ENCODE measurements at places on chromosomes 13 and 19.

- DNase-seq, result no peak
These were observed 20.5 kb upstream of the RASA3 start for GRCh38 chr13:114152831-114153371.

GRCh38 chr13:112326821-112327370 lies 49.3 kb upstream of the SPACA7 start:
- DNase-seq, result no peak

- DNase-seq, result no peak
These were observed 3.3 kb downstream of the PIK3R2 start for GRCh38 chr19:18156268-18156667.

GRCh38 chr19:48400018-48400742 lies 6.7 kb downstream of the GRIN2D start:
- DNase-seq, result no peak

DNA sequence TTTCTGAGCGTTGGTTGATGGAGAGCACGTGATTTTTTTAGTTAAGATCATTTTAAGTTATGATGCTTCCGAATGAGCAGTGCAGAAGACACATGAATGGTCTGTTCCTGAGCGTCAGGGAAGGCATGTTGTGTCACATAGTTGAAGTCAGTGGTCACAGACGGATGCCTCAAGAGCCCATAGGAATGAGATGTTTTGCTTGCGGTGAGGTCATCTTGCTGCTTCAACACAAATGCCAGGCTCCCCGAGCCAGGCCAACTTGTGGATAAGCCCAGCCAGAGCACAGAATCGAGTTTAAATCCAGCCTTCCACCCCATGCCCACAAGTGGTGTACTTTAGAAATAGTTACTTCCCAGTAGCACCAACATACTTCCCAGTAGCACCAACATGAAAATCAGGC lies 5.4 kb downstream of the UPF3A start:
- no peak for DNase-seq

DNA sequence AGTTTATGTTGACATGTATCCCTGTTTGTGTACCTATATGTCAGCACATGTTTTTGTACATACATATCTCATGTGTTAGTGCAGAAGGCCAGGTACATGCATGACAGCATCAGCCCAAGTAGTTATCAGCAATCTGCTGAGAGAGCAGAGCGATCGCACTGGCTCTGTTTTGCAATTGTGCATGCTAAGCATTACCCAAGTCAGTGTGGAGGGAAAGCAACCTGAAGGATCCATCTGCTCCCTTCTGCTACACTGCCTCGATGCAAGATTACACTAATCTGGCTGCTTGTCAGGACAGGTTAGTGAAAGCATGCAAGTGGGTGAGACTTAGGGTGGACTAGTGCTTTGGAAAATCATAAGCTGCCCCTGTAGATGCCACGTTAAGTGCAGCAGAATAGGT lies 211.8 kb downstream of the PCCA start:
- DNase-seq, result no peak

- no peak for DNase-seq
These were observed 23.2 kb upstream of the GTF3A start for GRCh38 chr13:27401210-27401609.

- no peak for DNase-seq
These were observed 239.2 kb upstream of the RFC3 start for GRCh38 chr13:33578786-33579185.

DNA sequence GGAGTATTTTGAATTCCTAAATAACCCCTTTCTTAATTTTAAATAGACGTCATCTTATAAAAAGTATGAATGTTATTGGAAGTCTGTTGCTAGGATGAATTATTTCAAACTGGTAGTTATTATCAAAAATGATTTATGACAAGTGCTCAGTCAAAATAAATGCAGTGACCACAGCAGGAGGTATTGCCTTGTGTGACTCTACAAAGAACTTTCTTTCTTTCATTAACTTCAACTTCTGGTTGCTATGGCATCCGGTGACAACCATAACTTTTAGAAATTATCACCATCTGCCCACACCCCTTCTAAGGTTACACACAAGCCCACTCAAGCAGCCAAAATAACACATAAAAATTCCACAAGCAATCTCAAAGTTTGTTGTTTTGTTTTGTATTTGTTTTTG lies 189.9 kb downstream of the DACH1 start:
- no peak for DNase-seq

- no peak for DNase-seq
These were observed 20.6 kb downstream of the MTMR6 start for GRCh38 chr13:25266706-25267105.

GRCh38 chr19:35845215-35846037 lies 6.9 kb downstream of the NPHS1 start:
- DNase-seq, result no peak

DNA sequence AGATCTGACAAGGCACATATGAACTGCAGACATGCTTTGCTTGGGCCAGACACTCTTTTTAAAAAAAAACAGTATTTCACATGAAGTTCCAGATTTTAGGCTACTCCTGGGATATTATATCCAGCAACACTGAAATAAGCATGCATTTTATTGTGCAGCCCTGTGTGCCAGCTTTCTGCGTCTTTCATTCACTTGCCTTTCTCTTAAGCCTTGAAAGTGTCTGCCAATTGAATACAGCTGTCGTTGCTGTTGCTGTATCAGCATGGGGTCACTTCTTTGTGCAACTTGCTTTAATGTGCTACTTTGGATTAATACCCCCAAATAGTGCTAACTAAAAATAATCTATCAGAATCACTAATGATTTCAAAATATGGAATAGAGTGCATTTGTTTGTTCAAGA lies 657.8 kb downstream of the SLITRK6 start:
- DNase-seq, result no peak

- no peak for DNase-seq
These were observed 494.3 kb downstream of the COG6 start for GRCh38 chr13:40149611-40150274.

- peak; percentile 72 for DNase-seq
These were observed 6.2 kb downstream of the HRC start for GRCh38 chr19:49148784-49149651.

DNA sequence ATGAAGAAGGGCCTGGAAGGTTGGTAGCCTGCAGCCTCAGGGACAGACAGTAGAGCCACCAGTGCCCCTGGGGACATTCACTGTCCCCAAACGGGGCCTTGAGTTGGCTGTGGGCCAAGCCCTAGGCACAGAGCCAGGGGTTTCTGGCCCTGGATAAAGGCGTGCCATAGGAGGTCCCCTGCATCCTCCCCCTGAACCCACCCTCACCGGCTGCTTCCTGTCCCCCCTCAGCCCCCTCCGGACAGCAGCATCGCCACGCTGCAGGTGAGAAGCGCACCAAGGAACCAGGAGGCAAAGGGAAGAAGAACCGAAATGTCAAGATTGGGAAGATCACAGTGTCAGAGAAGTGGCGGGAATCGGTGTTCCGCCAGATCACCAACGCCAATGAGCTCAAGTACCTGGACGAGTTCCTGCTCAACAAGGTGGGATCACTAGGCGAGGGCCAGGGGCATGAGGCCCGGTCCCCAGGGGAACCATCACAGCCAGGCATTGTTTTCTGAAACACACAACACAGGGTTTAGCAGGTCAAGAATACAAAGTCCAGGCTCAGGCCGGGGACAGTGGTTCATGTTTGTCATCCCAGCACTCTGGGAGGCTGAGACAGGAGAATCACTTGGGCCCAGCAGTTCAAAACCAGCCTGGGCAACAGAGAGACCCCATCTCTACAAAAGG lies 14.6 kb upstream of the USE1 start:
- DNase-seq, result no peak

DNA sequence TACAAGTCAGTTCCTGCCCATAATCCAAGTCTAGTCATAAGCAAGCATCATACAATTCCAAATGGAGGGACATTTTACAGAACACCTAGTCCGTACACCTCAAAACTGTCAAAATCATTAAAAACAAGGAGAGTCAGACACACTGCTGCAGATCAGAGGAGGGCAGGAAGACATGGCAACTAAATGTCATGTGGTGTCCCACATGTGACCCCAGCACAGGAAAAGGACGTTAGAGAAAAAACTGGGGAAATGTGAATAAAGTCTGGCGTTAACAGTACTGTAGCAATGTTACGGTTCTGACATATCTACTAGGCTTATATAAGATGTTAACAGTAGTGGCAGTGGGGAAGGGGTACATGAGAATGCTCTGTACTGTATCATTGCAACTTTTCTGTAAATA lies 2.3 kb downstream of the ZSCAN5A start:
- DNase-seq, result no peak

GRCh38 chr13:44955406-44955805 lies 33.9 kb downstream of the NUFIP1 start:
- DNase-seq, result no peak

GRCh38 chr13:35818633-35819067 lies 312.5 kb downstream of the DCLK1 start:
- DNase-seq, result no peak

GRCh38 chr19:12873891-12874745 lies 7.1 kb downstream of the DNASE2 start:
- DNase-seq, result no peak

DNA sequence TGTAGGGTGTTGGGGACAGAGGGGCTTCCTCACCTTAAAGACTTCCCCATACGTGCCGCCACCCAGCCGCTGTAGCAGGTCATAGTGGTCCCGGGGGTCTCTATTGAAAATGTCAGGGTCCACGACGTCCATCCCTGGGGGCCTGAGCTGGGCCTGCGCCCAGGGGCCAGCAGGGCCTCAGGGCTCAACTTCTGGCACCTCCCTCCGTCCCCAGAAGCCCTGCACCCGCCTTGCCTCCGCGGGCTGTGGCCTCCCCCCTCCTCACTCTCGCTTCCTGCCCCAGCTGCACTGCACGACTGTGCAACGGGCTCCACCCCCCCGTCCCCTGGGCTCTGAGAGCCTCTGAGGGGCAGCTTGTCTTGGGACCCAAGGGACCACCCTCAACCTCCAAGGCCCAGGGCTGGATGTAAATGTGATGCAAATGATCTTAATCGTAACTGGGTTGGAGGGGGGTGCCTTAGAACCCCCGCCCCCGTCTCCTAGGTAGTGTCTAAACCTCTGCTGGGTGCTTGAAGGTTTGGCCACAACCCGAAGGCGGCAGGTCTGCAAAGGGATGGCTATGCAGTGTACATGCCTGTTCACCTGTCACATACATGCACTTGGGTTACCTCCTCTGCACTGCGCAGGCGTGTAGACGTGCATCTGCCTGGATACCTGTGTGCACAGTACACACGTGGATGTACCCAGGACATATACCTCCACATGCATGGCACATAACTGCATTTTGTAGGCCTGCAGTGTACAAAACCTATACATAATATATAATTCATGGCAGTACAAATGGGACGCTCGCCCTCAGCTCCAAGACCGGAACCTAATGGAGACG lies at the start of gene MAP4K1:
Gene MAP4K1, minus strand, starts transcription at position 190 of the 826 bp plus-strand sequence. Its CDS starts 58 bp downstream, at position 132.
- peak; percentile 65 for DNase-seq

DNA sequence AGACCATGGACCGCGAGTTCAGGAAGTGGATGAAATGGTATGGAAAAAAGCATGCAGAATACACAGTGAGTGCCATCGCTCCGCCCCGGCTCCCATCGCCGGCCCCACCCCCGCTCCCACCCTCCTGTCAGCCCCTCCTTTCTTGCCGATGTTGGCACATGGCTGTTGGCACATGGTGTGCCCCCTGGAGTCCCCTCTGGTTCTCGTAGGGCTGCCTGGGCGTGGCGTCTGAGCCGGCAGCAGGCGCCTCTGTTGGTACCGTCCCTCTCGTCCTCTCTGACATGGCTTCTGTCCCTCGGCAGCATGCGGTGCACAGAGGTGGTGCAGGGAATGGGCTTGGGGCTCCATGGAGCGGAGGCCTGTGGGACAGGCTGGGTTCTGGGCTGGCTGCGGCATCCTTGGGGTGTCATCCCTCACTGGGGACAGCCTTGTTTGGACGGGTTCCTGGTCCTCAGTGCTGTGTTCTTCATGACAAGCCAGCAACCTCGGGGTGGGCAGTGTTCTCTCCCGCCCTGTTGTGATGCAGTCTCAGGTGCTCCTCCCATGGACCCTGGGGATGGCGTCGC lies 30.9 kb downstream of the DOT1L start:
- DNase-seq, result no peak

DNA sequence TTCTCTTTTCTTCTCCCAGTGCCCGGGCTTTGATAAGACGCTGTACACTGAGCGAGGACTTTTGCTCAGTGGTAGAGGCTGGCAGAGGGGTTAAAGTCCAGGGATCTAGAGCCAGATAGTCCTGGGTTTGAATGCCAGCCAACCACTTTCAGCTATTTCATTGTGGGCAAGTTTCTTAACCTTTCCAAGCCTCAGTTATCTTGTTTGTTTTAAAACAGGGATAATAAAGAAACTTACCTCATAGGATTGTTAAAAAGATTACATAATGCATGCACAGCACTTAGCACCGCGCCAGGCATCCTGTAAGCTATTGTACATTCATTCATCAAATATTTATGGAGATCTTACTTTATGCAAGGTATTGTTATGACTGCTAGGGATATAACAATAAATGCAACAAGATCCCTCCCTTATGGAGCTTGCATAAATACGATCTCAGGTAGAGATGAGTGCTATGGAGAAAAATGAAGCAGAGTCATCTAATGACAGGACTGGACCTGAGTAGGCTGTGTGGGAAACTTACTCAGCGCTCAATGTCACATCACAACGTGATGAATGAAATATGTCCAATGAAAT lies 70.8 kb downstream of the LNX2 start:
- DNase-seq, result no peak

DNA sequence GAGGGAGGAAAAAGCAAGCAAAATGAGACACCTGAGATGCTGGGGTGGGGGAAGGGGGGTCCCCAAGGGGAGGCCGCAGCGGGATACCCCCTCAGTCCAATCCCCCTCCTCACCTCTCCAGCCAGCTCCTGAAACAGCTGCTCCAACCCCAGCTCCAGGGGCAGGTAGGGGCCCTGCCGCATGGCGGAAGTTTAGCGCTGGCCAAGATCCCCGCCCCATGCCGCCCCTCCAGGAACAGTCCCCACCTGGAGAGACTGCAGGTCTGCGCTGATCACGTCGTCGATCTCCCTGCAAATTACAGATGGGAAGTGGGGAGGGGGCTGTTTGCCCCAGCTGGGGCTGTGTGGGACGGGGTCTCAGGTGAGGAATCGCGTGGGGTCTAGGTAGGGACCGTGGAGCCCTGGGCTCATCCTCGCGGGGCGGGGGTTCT lies 9.0 kb downstream of the CAPN12 start:
- no peak for DNase-seq

DNA sequence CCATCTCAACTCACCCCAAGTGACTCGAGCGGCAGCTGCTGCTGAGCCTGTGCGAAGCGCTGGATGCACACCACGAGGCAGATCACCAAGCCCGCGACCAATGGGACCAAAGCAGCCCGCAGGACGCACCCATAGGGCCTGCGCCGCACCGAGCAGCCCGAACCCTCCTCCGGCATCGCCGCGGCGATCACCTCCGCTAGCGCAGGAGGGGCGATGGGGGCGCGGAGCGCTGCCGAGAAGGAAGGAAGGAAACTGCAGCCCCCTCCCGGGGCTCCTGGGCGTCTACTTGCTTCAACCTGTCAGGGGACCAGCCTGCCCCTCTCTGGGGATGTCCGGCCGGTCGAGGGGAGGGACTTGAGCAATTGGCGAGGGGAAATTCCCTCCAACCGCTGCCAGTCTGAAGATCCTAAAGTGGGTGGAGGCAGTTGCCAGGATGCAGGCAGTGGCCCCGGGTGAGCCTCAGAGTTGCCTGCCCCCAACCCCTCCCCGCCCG lies at the start of gene CD70:
Gene CD70, minus strand, starts transcription at position 324 of the 493 bp plus-strand sequence. Its CDS starts 148 bp downstream, at position 176.
- DNase-seq, result no peak

- DNase-seq, result no peak
These were observed 872 bp downstream of the PSPN start for GRCh38 chr19:6374711-6375410.
